ENCODE measurements at places on chromosomes 5 and 9. TPM values are rescaled to one million over a fixed set of nuclear protein-coding genes. Genes with fewer than 3 reads are reported as not detected.

GRCh38 chr5:170630711-170631141 lies 126.9 kb downstream of the KCNIP1 start:
- no peak for DNase-seq

GRCh38 chr9:37787059-37787458 lies 2.2 kb upstream of the EXOSC3 start:
- DNase-seq: no peak

DNA sequence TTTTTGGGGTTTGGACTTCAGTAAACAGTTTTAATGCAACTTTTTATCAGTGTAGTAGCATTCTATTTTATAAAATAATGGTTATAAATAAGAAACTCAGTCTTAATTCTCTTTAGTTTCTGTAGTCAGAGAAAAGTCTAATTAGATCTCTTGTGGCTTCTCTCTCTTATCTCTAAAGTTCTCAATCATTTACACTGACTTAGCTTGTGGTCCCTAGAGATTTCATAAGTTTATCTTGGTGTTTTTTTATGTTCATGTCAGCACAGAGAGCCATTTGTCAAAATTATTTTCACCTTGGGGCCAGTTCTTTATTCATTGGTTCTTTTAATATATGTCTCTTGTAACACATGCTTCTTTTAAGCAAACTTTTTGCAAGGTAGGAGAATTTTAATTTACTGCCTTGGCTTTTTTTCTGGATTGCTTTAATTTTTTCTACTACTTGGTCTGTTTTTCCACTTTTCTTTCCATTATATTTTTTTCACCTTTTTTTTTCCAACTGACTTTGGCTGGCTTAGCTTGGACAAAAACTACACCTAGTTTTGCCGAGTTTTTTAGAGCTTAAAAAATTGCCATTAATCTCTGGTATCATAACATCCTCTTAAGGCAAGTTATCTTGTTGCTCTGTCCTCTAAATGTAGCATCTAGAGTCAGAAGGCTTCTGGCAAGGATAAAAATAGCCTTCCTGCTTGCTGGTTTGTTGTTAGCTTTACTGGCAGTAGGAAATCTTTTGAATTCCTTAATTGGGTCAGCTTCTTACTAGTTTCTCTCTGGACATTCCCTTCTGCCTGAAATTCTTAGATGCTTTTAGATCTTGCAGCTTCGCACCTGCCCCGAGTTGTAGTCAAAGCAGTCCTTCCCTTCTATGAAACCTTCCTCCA lies 35.3 kb downstream of the CPEB4 start:
- DNase-seq: no peak

- DNase-seq: no peak
These were observed 76.5 kb downstream of the KCTD16 start for GRCh38 chr5:144247131-144247530.

DNA sequence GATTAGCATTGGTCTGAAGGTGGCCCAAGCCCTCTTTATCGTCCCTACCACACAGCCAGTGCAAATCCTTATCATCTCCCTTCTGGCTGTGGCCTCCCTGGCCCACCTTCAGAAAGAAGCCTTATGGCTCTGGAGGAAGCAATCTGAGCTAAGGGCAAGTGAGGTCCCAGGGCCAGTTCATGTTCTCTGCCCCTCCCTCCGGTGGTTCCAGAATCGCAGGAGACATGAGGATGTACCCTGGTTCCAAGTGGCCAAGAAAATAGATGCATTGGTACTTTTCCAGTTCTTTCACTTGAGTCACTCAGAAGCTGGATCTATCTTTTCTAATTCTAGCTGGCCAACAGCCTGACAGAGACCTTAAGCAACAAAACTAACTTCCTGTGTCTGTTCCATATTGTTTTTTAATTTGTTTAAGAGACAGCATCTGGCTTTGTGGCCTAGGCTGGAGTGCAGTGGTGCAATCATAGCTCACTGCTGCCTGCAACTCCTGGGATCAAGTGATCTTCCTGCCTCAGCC lies 60.7 kb downstream of the LHFPL2 start:
- DNase-seq: no peak

GRCh38 chr9:72834994-72835393 lies 117.9 kb downstream of the ALDH1A1 start:
- DNase-seq: no peak

TLX3 gene
- total RNA-seq: not detected

HSPB3 gene
- total RNA-seq: not detected

C9 gene
- total RNA-seq: not detected

PSD2 gene
- total RNA-seq: 0.18 TPM

Measured in progenitor cell of endocrine pancreas (in vitro differentiated cells).